Lung (tissue), 17 donors: ENCODE measurements at places on chromosomes 7 and 10. TPM values are rescaled to one million over a fixed set of nuclear protein-coding genes. Genes with fewer than 3 reads are reported as not detected.

GRCh38 chr10:125209591-125210355 is 49.4 kb upstream of the CTBP2 start:
- DNase-seq = peak; percentile 7
- H3K4me3 ChIP-seq = no peak overlapping the region
- no peaks in the 10 kb centered on the region for H3K27me3 ChIP-seq
- H3K4me1 ChIP-seq = no peaks in the 10 kb centered on the region
- H3K36me3 ChIP-seq = no peaks in the 10 kb centered on the region

- DNase-seq = no peak
- no peak overlapping the region for H3K4me3 ChIP-seq
- no peaks in the 10 kb centered on the region for H3K36me3 ChIP-seq
- no peaks in the 10 kb centered on the region for H3K27me3 ChIP-seq
- H3K4me1 ChIP-seq = no peaks in the 10 kb centered on the region
- H3K27ac ChIP-seq = no peak overlapping the region
Measured at GRCh38 chr10:17140386-17140761, 10.8 kb upstream of the CUBN start.

DNA sequence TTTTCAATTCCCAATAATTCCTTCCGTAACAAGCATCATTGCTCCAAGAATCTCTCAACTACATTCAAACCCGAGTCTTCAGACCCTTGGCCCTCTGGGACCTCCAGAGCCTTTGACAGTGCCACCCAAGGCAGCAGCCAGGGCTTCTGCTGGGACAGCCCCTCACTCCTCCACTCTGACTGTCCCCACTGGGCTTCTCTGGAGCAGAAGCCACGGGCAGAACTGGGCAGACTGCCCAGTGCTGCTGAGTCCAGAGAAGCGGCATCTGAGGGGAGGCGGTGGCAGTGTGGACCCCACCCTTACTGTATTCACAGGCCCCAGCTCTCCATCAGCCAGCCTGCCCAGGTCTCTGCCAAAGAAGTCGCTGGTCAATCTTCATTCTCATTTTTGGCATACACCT is 8.8 kb downstream of the CYREN start:
- H3K27ac ChIP-seq = peak overlapping the region; percentile 22
- no peaks in the 10 kb centered on the region for H3K27me3 ChIP-seq
- H3K4me1 ChIP-seq = peaks cover 2% of the 10 kb centered on the region
- no peak for DNase-seq
- no peak overlapping the region for H3K4me3 ChIP-seq
- no peaks in the 10 kb centered on the region for H3K36me3 ChIP-seq

- peak; percentile 71 for DNase-seq
- no peaks in the 10 kb centered on the region for H3K27me3 ChIP-seq
- H3K36me3 ChIP-seq = no peaks in the 10 kb centered on the region
- peaks cover 15% of the 10 kb centered on the region for H3K4me1 ChIP-seq
Measured at GRCh38 chr7:148264933-148265557, 325.5 kb upstream of the C7orf33 start.

GRCh38 chr7:132118641-132119040 is 457.6 kb downstream of the PLXNA4 start:
- H3K4me3 ChIP-seq = no peak overlapping the region
- H3K4me1 ChIP-seq = no peaks in the 10 kb centered on the region
- H3K36me3 ChIP-seq = no peaks in the 10 kb centered on the region
- DNase-seq = no peak
- H3K27ac ChIP-seq = no peak overlapping the region

DNA sequence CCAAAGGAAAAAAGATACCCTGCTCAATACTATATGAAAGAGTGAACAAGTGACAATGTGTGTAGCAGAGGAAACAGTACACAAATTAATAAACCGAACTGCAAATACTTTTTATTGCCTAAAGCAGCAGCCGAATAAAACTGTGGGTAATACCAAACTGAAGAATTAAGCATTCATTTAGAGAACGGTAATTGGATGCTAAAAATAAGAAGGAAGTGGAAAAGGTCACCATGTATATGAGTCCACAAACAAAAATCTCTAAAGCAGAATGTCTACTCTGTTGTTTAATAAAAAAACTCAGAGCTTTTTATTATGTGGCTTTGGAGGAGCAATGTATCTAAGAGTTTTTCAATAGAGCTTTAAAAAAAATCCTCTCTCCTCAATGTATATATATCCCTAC is 87.9 kb downstream of the ETV1 start:
- no peak for DNase-seq
- H3K27me3 ChIP-seq = no peaks in the 10 kb centered on the region
- H3K4me3 ChIP-seq = no peak overlapping the region
- H3K4me1 ChIP-seq = peaks cover 2% of the 10 kb centered on the region
- peaks cover 5% of the 10 kb centered on the region for H3K36me3 ChIP-seq

GRCh38 chr7:151759591-151760042 is 117.3 kb downstream of the PRKAG2 start:
- no peaks in the 10 kb centered on the region for H3K36me3 ChIP-seq
- no peak overlapping the region for H3K4me3 ChIP-seq
- no peak overlapping the region for H3K27ac ChIP-seq
- H3K27me3 ChIP-seq = peaks cover 4% of the 10 kb centered on the region

- H3K36me3 ChIP-seq = no peaks in the 10 kb centered on the region
- H3K4me1 ChIP-seq = no peaks in the 10 kb centered on the region
- no peak overlapping the region for H3K27ac ChIP-seq
- peaks cover 11% of the 10 kb centered on the region for H3K27me3 ChIP-seq
- H3K4me3 ChIP-seq = no peak overlapping the region
Measured at GRCh38 chr10:6920072-6921019, 340.3 kb upstream of the PRKCQ start.

Gene UPK3BL1
- total RNA-seq = 27.0 TPM

Gene OPALIN
- total RNA-seq = not detected

Gene DNMBP
- total RNA-seq = 17.4 TPM

Gene KLF14
- total RNA-seq = 0.26 TPM

Gene STAM
- 76.8 TPM for total RNA-seq

Gene CAMK2B
- total RNA-seq = 0.80 TPM
